Smooth muscle cell of trachea (primary cell): ENCODE measurements at places on chromosomes 2 and 18. TPM values are rescaled to one million over a fixed set of nuclear protein-coding genes. Genes with fewer than 3 reads are reported as not detected.

Gene CEP192
- 26.1 and 39.4 TPM in 2 replicates for total RNA-seq

Gene CDK15
- 6.7 and 16.0 TPM in 2 replicates for total RNA-seq

Gene PTPRN
- total RNA-seq, result 3.6 and 23.8 TPM in 2 replicates

Gene B4GALT6
- 2.6 and 6.0 TPM in 2 replicates for total RNA-seq

Gene SEPTIN10
- 79.4 and 143 TPM in 2 replicates for total RNA-seq

Gene POTEJ
- total RNA-seq, result not detected in 2 replicates

Gene PSMA8
- total RNA-seq, result not detected in 2 replicates

Gene IL36G
- total RNA-seq, result not detected in 2 replicates

Gene MROH2A
- total RNA-seq, result not detected in 2 replicates
